ENCODE measurements at places on chromosomes 2 and 18.

DNA sequence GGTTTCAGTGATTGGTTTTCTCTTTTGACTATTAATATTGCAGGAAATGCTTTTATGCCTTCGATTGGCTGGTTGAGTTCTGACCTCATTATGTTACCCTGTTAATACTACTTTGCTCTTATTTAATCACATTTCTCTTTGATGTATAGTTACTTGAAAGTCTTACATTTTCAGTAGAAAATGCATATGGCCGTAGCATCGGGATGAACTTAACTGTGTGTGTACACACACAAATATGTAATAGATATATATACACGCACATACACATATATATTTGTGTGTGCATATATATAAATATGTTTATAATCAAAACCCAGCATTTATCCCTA is 1.6 kb downstream of the EPC2 start:
- no peak for DNase-seq

DNA sequence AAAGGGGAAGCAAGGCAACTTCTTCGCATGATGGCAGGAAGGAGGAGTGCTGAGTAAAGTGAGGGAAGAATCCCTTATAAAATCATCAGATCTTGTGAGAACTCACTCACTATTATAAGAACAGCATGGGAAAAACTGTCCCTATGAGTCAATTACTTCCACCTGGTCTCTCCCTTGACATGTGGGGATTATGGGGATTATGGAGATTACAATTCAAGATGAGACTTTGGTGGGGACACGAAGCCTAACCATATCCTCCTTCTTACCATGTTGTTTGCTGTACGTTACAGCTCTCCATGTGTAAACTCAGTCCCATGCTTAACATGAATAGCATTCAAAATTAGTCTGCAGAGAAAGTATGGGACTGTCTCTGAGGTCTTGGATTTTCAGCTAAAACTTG is 1096.8 kb upstream of the ACVR2A start:
- no peak for DNase-seq

DNA sequence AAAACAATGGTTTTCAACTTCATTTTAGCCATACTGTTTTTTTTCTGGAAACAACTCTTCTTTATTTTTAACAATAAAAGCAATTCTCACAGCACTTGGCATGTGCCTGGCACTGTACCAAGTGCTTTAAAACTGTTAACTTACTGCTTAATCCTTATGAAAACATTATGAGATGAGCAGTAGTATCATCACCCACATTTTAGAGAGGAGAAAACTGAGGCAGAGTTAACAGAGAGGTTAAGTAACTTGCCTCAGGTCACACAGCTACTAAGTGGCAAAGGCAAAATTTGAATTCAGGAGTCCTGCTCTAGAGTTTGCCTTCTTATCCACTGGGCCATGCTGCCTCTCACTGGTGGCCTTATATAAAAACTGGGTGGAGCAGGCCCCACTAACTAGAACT is 23.2 kb downstream of the CTIF start:
- no peak for DNase-seq

DNA sequence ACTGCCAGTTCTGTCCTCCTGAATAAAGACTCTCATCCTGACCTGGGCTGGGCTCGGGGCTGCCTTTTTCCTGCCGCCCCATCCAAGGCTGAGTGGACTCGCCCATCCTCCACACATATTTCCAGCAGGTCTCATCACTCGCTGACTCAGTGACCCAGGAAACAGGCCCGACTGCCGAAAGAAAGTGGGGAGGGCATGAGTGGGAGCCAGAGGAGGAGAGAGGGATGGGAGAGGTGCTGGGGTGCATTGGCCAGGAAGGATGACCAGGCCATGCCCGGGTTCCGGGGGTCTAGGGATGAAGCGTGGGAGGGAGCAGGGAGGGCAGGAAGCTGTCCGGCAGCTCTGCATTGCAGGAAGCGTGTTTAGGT is 66.7 kb downstream of the TWIST2 start:
- DNase-seq = no peak

- DNase-seq = no peak
Measured at GRCh38 chr2:135701442-135701841, 40.2 kb upstream of the UBXN4 start.

DNA sequence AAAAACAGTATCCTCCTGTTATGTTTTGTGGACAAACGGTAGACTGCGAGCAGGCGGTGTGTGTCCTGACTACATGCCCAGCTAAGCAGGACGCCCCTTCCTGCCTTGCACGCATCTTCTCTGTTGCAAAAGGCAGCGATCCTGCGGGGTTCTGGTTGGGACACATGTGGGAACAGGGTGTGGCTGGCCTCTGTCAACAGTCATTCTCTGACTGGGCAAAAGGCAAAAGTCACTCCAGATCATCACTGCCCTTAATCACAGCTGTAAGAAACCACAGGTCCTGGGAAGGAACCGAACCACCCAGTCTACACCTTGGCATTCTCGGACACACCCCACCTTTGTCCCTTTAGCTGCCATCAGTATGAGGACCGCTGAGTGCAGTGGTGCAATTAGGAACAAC is 44.3 kb upstream of the TMEM87B start:
- DNase-seq = no peak

GRCh38 chr2:225113371-225114015 is 71.2 kb upstream of the DOCK10 start:
- DNase-seq = no peak

GRCh38 chr18:10122988-10123950 is 209.5 kb downstream of the VAPA start:
- DNase-seq = no peak

All from activated T-cell treated with anti-CD3 and anti-CD28 coated beads for 24 hours (primary cell).